NCI-H510A treated with DMSO at 0.1 percent for 48 hours (cell line): ENCODE measurements at places on chromosomes 7 and 10.

GRCh38 chr10:91010952-91011351, 90.1 kb upstream of the ANKRD1 start:
- DNase-seq = no peak

GRCh38 chr7:116780966-116781365, 81.4 kb upstream of the CAPZA2 start:
- peak; percentile 2 for DNase-seq

DNA sequence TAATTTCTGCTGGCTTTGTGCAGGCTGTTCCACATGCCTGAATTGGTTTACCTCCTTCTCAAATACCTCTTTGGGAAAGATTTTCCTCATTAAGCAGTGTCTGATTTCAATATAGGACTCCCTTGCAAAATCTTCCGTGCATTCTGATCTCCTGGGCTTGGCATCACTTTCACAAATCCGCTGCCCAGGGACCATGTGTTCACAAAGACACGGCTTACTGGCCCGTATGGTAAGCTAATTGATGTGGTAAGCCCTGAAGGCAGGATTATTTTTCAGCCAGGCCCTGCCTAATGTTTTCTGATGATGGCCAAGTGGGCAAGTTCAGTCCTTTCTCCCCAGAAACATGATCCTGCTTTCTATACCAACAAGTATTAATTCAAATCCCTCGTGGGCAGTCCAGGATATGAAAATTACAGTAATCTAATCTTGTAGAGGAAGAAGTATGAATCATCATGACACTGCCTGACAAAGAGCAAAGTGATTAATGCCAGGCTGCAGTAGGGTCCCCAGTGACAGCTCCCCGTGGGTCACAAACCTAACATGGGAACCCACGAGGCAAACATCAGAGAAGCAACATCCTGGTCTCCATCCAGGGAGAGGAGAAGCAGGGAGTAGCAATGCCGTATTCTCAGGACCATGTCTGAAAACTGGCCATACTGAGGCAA, 11.6 kb upstream of the SVIL start:
- DNase-seq = no peak

DNA sequence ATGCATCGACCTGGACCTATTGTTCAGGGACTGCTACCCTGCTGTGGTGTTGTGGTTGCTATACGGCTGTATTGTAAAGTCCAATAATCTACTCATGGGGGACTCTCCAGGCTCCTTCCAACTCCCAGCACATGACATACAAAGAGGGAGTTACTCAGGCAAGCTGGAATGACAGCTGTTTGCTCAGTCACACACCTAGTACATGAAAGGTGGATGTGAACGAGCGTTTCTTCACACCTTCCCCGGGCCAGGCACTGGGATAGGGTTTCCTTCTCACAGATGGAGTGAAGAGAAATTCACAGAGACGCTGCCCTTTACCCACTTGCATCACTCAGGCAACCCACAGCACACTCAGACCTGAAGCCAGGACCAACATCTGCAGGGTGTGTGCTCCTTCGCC, 215.7 kb downstream of the TNS3 start:
- DNase-seq = no peak

- DNase-seq = no peak
These were observed 758.0 kb upstream of the LRRTM3 start for GRCh38 chr10:66167816-66168215.

DNA sequence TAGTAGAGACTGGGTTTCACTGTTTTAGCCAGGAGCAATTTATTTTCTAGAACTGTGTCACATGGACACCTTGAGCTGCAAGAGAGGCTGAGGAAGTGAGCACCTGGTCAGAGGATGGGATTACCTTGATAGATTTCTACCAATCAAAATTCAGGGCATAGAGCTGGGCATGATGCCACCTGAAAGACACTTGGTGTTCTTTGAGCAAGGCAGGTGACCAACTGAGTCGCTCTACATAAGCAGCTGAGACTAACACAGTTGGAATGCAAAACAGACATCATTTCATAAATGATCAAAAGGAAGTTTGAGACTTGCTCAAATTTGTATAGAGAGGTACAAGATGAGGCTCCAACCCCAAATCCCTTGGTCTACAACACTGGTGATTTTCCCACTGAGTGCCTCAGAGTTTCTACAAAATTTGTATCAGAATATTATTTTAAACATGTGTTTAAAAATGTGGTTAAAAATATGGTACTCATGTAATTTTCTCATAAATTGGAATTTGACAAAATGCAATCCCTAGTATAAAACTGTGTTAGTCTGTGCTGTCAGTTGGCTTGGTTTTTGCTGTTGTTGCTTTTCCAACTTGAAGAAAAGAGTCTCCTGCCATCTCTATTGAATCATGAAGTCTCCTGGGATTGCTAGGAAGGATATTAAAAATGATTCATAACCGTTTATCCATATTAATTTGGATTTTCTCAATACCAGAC, 156.4 kb upstream of the MDFIC start:
- DNase-seq = no peak

GRCh38 chr10:78931321-78932053, 137.3 kb upstream of the ZMIZ1 start:
- DNase-seq = peak; percentile 59

DNA sequence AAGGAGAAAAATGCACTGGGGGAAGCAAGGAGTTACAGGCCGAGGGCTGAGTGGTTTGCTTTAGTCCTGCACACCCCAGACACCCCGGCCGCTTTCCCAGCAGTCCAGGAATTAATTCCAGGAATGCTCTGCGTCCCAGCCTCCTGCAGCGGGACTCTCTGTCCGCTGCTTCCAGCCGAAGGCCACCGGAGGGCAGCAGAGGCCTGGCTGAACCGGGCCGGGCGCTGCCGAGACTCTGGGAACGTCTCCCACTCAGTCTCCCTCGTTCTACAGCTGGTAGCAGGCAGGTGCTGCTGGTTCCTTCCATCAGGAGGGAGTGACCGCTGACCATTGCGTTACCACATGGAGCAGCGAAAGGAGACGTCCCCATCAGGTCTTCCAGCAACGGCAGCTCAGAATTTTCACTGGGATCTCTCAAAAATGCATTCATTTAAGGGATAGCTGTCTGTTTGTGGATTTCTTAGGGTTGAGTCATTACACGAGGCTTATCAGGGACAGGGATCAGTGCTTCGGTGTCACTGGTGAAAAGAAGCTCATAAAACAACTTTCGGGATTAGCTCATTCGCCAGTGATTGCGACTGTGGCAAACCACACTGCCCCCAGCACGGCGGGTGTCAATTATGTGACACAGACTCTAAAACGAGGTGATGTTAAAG, 24.9 kb upstream of the PITRM1 start:
- DNase-seq = peak; percentile 45

GRCh38 chr7:147483634-147484292, 1106.8 kb upstream of the C7orf33 start:
- DNase-seq = no peak

GRCh38 chr10:25036381-25036780, 20.0 kb downstream of the THNSL1 start:
- DNase-seq = no peak

DNA sequence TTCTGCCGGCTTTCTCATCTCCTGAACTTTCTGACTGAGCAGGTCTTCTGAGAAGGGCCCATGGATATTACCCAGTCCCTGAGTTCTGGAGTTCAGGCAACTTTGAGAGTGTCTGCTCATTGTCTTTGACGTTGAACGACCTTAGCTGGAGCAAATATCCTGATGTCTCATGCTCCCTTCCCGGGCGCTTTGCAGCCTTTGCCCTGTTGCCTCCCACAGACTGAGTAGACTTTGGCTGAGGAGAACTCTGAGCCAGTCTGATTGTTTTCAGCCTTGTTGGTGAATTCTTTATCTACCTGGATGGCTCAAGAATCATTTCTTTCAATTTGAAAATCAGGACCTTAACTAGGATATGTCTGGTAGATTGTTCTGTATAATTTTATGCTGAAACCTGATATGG, 353.7 kb downstream of the GLRX3 start:
- DNase-seq = no peak

DNA sequence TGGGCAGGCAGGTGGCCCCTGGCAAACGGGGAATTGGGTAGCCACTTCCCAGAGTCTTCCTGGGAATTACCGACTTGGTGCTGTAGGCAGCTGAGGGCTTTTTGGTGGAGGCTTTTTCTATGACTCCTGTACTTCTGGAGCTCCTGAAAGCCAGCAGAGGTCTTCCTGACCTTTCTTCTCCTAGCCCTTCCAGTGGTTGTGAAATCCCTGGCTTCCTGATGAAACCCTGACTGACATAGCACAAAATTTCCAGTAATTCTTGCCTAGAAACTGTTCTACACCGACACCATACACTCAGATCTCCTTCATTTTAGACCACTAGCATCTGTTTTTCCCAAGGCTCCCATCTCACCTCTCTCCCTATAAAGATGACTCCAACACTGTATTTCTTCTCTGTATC, 120.2 kb downstream of the STRA8 start:
- no peak for DNase-seq

- DNase-seq = no peak
These were observed 109.3 kb upstream of the BTBD16 start for GRCh38 chr10:122161795-122162194.

GRCh38 chr10:11358011-11358410, 253.4 kb downstream of the USP6NL start:
- no peak for DNase-seq

DNA sequence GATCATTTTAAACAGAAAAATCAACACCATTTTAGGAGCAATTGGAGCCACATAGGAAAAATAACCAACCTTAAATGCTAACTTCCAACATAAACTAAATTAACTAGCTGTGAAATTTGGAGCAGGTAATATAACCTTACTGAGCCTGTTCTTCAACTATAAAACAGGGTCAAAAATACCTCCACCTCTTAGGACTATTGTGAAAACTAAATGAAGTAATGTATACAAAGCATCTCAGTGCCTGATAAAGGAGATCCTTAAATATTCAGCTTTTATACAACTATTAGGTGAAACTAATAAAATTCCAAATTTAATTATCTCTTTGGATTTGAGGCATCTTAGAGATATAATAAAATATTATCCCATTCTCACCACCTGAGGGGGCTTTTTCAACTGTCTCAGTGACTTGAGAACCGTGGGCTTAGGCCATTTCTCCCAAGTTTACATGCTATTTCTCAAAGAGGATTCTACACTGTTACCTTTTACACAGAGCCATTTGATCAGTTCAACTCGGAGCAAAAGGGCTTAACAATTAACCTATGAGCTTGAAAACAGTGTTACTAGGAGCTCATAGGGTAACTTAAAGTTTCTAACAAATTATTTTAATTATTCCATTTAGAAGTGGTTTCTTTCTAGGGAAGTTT, 165.0 kb upstream of the ASAH2 start:
- DNase-seq = no peak

- DNase-seq = no peak
These were observed 666.7 kb downstream of the KCNMA1 start for GRCh38 chr10:76970711-76971519.

- no peak for DNase-seq
These were observed 441.2 kb downstream of the PLXDC2 start for GRCh38 chr10:20257422-20257821.

GRCh38 chr10:60781661-60782060, 3.4 kb downstream of the CDK1 start:
- DNase-seq = no peak

- DNase-seq = no peak
These were observed 107.5 kb upstream of the ANLN start for GRCh38 chr7:36281945-36282717.

DNA sequence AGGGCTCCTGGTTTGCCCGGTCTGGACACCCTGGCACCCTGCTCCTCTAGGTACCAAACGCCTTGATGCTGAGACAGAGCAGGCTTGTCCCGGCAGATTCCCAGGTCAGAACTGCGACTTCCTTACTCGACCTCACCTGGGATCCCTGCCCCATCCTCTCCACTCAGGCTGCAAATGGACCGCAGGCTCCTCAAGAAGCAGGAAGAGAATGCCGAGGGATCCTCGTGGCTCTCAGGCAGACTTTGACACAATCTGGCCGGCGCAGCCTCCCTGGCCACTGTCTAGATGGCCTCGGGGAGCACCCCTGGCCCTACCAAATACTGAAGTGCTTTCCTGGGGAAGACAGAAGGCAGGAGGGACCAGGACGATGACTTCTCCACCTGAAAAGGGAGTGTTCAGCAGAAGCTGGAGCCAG, 421 bp upstream of the NODAL start:
- peak; percentile 20 for DNase-seq

- no peak for DNase-seq
These were observed 65.0 kb downstream of the VSTM4 start for GRCh38 chr10:49050366-49050765.

GRCh38 chr10:68435803-68436202, 28.7 kb upstream of the RUFY2 start:
- DNase-seq = no peak

GRCh38 chr10:4409319-4409718, 416.7 kb upstream of the AKR1E2 start:
- DNase-seq = no peak

DNA sequence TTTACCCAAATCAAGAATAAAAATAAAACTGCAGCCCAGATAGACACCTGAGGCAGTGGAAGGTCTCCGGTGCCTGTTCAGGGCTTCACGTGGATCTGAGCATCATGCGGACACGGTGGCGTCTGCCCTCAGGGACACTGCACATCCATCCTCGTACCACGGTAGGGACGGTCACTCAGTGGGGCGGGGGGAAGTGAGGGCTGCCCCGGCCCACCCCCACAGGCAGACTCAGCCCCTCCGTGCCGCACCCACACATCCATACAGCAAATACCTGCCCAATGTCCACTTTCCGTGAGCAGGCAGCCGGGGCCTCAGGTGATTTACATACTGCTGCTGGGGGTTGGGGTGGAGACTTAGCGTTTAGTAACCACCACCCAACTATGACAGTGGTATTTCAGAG, 207.8 kb downstream of the DIP2C start:
- no peak for DNase-seq

DNA sequence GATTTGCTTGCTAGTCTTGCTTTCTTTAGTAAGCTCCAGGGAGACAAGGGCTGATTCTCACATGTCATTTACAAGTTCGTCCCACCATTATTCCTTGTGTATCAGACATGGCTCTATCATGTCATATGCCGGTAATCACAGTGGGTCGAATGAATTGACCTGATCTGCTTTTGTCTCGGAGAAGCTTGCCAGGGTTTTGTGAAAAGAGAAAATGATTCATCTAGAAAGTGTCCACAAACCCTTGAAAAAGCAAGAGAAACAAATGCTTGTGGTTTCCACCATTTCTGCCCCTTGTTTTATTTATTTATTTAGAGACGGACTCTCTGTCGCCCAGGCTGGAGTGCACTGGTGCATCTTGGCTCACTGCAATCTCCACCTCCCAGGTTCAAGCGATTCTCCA, 278.5 kb downstream of the TCF7L2 start:
- DNase-seq = no peak

GRCh38 chr10:14603534-14604102, 171.1 kb downstream of the FAM107B start:
- DNase-seq = no peak

DNA sequence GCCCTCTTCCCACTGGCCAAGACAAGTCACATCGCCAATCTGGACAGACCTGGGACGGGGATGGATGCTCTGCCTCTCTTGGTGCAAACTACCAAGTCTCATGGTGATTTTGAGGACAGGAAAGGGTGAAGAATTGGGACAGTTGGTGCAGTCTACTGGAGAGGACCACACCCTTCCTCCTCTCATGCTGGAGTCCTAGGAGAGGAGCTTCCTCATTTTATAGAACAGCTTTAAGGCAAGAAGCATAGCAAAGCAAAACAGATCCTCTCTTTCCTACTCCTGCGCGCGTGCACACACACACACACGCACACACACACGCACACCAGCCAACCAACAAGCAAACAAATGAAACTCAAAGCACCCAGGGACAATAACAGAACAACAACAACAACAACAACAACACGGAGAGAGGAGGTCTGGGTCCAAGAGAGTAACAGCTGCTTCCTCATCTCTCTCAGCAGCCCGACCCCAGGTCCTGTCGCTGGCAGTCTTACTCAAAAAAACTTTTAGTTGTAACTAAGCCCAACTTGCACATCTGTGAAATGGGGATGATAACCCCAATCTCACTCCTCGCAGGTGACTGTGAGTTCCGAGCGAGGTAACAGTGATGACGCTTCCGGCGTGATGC, 83.4 kb downstream of the TMEM178B start:
- no peak for DNase-seq
